MG63 (cell line): ENCODE measurements at places on chromosomes 5 and 9. TPM values are rescaled to one million over a fixed set of nuclear protein-coding genes. Genes with fewer than 3 reads are reported as not detected.

Gene PRLR
- total RNA-seq: 3.5 TPM in 1 of 2 replicates, not detected in the other

Gene NEURL1B
- 6.3 and 10.1 TPM in 2 replicates for total RNA-seq

Gene CRHBP
- total RNA-seq: not detected in 2 replicates

Gene AGXT2
- total RNA-seq: not detected in 2 replicates

Gene MYORG
- 0.23 TPM in 1 of 2 replicates, not detected in the other for total RNA-seq

Gene LCN2
- total RNA-seq: not detected in 2 replicates

Gene PLAC8L1
- total RNA-seq: not detected in 2 replicates

Gene KIF24
- 1.7 and 1.8 TPM in 2 replicates for total RNA-seq

Gene ANKRA2
- total RNA-seq: 9.4 and 22.2 TPM in 2 replicates

DNA sequence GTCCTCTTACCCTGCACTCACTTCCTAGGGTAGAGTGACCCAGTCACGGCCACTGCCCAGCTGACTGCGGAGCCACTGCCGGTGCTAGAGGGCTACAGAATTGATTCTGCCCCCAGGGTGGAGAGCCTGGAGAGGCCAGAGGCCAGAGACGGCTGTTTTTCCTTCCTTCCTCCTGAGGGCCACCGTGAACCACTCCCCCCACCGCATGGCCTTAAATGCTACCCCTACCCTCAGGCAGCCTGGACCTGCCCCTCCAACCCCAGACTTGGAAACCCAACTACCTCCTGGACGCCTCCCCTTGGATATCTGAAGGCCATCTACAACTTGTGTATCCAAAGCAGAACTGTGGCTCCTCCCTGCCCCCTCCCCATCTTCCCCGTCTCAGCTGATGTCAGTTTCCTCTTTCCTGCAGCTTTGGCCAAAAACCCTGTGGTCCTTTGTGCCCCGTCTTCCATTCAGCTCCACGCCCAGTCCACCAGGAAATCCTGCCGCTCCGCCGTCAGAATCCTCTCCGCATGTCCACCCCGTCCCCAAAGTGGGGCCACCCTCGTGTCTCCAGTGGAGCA, 16.3 kb downstream of the SH2D3C start:
- no peak for DNase-seq

DNA sequence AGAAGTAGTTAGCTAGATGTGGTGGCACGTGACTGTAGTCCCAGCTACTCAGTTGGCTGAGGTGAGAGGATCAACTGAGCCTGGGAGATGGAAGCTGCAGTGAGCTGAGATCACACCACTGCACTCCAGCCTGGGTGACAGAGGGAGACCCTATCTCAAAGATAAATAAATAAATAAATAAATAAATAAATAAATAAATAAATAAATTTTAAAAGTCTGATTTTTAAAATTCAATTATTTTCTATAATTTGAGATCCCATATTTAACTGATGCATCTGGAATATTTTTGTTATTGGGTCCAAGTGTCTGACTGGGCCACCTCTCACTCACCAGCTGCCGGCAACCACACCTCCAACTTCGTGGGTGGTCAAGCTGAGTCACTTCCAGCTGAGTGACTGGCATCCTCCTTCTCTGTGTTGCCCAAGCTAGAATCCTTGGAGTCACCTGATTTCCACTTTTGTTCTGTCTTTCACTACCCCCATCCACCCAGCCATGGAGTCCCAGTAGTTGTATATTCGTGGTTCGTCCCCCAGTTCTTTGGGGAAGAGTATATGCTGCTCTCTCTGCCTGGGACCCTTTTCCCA, 70.9 kb downstream of the EGFLAM start:
- peak; percentile 59 for DNase-seq

DNA sequence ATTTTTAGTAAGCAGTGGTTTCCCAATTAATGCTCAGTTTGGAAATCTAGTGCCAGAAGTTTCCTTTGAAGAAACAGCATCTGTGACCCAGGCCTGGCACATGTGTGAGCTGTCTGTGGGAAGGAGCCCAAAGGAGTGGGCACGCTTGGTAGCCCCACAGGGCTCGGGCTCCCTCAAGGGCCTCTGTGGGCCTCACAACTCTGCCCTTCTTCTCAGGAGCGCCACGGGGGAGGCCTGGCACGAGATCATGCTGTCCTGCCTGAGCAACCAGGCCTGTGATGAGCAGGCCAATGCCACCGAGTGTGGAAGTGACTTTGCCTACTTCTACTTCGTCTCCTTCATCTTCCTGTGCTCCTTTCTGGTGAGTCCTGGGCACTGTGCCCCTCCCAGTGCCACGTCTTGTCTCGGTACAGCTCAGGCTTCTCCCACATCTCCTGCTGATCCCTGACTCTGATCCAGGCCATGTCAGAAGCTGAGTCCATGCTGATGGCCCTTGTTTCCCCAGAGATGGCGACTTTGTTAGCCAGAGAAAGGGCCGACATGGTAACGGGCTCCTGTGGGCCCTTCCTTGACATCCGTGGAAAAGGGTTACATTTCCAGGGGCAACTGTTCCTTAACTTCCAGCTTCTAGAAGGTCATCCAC, 200.4 kb downstream of the CACNA1B start:
- DNase-seq: no peak

GRCh38 chr9:3957306-3957705, 342.6 kb downstream of the GLIS3 start:
- DNase-seq: no peak

- DNase-seq: no peak
These were observed 5.1 kb upstream of the GNPDA1 start for GRCh38 chr5:142017832-142018427.

DNA sequence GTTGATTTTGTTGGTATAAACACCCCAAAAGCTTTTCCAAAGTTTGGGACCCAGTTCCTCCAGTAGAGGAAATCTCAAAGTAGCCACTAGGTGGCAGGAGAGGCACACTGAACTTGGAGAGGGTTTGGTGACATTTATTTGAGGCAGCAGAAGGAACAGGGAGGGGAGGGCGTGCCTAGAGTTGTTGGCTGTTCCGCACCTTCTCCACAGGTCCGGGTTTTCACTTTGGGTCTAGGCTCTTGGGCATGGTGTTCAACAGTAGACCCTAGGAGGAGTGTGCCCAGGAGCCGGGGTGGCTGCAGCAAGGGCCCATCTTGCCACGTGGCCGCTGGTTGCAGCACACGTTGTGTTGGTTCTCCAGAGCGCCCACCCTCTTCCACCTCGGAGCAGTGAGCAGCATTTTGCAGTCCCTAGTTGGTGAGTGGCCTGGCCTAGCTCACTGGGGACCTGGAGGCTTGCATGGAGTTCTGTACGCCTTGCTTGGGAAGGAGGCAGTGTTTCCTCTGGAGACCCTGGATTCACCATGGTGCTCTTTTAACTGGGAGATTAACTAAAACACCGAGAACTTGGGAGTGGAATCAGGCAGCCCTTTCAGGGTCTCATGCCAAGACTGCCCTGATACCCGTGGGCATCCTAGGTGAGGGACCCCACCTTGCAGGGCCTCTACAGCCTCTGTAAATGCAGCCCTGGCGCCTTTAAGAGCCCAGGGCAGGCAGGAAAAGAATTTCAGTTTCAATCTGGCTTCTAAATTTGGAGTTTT, 28.2 kb downstream of the PTPA start:
- peak; percentile 77 for DNase-seq

- no peak for DNase-seq
These were observed 21.1 kb upstream of the ARAP3 start for GRCh38 chr5:141703133-141703561.

DNA sequence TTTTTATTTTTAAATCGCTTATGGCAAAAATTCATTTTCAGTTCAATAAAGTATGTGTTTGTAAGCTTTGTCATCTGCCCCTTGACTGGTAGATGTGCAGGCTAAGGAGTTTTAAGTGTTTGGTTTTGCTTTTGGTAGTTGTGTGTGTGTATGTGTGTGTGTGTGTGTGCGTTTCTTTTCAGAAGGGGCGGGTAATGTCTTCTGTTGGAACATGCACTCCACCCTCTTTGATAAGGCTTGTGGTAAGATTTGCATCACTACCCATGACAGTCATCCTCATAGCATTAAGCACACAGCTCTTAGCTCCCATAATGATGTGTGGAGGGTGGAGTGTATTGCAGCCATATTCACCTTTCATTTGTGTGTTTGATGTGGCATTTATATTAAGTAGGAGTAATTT, 92.1 kb upstream of the FSD1L start:
- DNase-seq: no peak

GRCh38 chr9:105116052-105116868, 128.2 kb upstream of the SLC44A1 start:
- DNase-seq: no peak

DNA sequence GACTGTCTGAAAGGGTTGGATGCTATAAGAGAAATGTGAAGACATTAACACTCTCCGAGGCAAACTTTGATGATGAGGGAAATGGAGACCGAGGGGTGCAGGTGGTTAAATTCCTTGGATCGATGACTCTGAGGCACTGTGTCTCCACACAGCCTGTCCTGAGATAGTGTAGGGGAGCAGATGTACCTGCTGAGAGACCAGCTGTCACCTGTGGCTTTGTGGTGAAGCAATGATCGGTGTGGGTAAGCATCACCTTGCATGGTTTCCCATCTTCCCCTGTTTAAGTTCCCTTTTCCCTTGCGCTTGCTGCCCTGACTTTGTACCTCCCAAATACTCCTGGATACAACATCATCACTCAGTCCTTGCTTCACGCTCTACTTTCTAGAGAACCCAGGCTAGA, 9.8 kb upstream of the MIER3 start:
- no peak for DNase-seq

DNA sequence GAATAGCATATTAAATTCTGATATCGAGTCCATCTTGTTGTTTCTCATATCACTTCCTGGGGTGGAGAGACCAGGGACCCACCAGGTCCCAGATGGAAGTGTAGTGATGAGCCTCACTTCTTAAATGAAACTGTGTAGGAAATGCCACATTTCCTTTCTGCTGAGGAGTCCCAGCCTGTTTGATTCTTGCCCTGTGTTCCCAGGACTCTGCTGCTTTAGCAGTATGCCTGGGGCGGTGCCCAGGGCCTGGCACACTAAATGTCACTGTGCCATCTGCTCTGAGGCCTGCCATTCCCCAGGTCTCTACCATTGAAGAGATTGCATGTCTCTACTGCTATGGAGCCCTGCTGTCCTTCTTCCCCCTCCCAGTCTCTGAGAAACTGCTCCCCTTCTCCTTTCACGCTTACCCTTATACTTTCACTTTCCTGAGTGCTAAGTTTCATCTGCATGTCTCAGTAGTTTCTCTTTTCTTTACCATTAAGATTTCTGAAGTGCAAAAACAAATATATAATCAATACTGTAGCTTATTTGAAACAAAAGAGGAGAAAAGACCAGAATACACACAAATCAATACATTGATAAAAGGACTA, 260.4 kb downstream of the GABRB2 start:
- no peak for DNase-seq

DNA sequence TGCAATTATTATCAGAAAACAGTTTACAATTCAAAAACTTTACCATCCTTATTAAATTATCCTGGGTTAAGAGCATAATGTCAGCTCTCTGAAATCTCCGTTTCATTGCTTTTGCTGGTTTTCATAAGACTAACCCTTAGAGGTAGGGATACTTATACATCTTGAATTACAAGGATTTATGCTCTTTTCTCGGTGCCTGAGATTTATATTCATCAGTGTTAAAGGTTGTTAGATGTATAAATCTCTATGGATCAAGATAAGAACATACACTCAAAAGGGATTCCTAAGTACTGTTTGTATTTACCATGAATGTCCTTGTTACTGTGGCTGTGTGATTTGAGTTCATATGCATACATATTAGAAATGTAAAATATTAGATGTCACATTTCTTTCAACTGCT, 684.7 kb downstream of the EFNA5 start:
- DNase-seq: no peak

DNA sequence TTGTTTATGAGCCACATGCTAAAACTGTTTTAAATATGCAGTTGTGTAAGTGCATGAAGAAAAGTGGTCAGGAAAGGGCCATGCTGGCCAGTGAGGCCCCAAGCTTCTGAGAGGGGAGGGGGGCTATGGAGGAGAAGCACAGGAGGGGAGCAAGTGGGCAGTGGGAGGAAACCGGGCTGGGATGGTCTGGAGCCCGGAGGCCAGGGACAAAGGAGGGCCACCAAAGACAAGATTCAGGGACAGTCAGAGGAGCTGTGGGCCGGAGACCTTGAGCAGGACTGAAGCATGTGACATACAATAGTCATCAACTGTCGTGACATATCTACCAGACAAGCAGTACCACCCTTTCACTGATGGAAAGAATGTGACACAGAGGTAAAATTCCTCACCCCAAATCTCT, 333.2 kb upstream of the IRX1 start:
- DNase-seq: no peak

GRCh38 chr9:129285979-129286772, 108.1 kb upstream of the IER5L start:
- DNase-seq: no peak

GRCh38 chr5:61678966-61679365, 346.9 kb downstream of the ZSWIM6 start:
- DNase-seq: no peak

- DNase-seq: no peak
These were observed 101.7 kb downstream of the SNCAIP start for GRCh38 chr5:122413722-122414121.

DNA sequence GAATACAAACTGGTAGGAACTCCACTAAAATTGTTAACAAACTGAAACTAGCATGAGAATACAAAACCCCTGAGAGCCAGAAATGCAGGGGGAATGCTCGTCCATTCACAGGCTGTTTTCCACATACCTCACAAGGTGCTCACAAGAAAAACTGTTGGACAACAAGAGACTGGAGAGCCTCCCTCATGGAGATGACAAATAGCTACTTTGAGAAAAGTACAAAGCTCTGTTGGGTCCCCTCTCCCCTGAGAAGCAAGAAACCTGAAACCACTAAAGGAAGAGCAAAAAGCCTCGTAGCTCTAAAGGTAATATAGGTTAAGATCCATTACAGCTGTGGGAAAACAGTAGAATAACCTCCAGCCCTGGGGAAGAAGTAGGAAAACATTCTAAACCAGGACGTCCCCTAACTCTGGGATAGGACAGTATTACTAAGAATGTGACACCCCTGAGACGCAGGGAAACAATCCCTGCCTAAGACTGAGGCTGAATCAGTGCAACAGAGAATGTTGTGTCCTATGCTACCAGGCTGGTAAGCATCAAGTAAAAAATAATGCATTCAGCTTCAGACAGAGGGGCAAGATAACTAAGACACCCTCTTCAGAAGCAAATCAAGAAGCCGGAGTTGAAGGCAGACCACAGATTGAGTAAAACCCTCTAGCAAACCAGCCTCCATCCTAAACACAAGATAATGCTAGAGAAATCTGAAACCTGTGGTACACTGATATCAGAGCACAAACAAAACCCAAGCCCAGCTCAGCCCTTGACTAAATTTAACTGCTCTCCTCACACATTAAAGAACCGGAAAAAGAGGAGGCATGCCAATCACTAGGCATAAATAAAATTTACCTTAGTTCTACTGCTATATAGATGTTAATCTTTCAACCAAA, 160.2 kb downstream of the SSBP2 start:
- no peak for DNase-seq

DNA sequence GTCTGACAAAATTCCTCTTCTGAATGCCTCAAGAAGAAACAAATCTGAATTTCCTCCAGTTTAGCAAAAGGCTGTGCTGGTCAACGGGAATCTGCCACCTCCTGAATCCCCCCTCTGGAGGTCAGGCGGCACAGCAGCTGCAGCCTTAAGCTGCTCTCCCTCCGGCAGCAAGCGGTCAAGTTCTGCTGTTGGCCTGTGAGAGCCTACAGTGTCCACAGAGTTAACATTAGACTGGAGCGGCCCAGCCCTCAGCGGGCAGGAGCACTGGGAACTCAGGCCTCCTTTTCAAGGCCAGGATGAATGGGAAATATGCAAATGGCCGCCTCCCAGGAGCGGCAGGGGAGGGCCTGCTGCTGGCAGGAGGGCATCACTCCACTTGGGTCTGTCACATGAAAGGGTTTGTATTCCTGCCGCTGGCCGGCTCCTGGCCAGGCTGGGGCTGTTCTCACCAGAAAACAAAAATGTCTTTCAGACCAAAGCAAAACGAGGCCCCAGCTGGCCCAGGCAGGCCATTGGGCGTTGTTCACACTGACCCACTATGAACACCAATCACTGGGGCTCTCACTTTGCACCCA, 8.2 kb downstream of the ACSL6 start:
- DNase-seq: no peak
